ENCODE measurements at places on chromosomes 7 and 10.
A peak's percentile ranks its signal among the peaks of the same experiment; 100 is the strongest.

GRCh38 chr7:102080434-102081243, 206.0 kb upstream of the SH2B2 start:
- DNase-seq, result no peak

DNA sequence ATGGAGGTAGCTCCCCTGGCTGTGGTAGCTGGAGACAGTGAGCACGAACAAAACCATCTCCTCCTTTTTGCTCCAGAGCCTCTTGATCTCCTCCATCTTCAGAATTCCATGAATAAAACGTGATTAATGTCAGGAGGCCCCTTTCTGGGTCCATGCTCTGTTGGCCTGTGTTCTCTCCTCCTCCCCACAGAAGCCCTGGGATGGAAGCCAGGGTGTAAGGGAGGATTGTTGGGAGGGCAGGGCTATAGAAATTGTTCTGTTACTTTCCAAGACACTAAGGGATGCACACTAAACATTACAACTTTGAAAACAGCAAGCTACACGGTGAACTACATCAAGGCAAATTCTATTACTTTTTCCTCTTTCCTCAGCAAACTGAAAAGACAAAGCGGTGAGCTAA, 96.3 kb downstream of the RNF216 start:
- no peak for DNase-seq

- DNase-seq, result no peak
These were observed 91.4 kb downstream of the LRRTM3 start for GRCh38 chr10:67017218-67017617.

DNA sequence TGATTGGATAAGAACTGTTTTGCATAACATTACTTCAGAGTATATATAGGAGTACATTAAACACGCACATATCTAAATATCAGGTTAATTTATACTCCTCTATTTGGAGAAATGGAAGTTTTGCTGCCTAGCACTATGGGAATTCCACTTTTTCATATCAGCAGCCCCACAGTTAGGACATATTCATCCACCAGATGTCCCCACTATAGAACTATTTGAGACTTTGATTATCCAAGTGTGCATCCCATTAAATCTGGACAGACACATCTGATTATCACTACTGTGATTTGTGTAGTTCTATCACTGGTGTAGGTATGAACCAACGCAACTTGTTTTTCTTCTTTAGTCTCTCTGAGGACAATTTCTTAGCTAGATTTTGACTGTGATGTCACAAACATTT, 345.7 kb downstream of the THSD7A start:
- DNase-seq, result no peak

DNA sequence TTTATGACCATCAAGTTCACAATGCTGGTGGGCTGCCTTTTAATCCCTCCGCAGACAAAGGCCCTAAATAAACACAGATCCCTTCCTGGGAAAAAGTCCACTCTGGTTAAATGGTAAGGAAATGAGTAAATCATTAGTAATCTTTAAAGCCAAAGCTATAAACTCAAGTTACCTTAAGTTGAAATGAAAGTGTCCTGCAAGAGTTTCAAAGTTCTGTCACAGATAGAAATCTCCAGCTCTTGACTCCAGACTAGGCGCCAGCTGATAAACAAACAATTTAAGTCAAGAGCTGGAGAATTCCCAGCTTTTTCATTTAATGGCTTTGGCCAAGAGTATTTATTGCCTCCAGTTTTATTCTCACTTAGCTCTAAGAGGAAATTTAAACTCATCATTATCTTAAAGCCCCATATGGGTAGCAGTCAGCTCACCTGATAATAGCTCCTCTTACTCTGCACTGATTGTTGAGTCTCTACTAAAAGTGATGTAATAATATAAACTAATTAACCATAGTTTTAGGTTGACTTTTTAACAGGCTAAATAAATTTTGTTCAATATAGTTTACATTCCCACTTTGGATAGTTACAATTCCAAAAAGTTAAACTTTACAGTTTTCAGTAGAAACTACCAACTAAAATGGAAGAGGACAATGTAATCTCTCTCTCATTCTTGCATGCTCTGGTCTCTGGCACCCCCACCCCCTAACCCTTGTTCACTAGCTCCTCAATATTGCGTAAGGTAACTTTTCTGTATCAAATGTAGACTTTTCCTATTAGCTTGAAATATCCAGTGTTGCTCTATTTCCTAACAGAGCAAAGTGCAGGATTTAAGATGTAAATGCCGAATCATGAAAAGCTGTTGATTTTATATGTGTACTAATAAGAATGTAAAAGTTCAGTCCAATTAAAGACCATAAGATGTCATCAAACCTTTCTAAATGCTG, 56.1 kb downstream of the HIBADH start:
- no peak for DNase-seq

GRCh38 chr10:71346731-71347130, 27.7 kb downstream of the SLC29A3 start:
- no peak for DNase-seq

GRCh38 chr10:22927661-22928403, at the start of gene ARMC3:
Gene ARMC3, plus strand, starts transcription at chr10:22928053. Its CDS starts 3,944 bp downstream, at chr10:22931997.
- DNase-seq, result peak; percentile 95

- no peak for DNase-seq
These were observed 629.8 kb downstream of the KCNMA1 start for GRCh38 chr10:77007834-77008233.

DNA sequence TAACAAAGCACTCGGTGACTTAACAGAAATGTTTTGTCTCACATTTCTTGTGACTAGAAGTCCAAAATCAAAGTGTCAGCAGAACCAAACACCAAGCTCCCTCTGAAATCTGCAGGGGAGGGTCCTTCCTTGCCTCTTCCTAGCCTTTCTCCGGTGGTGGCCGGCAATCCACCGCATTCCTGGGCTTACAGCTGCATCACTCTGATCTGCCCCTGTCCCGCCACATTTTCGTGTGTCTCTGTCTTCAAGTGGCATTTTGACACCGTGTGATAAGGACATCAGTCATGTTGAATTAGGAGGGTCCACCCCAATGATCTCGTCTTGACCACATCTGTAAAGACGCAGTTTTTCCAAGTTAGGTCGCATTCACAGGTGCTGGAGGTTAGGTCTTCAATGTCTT, 30.5 kb upstream of the TOMM7 start:
- DNase-seq, result no peak

GRCh38 chr7:28165961-28166955, 14.3 kb downstream of the JAZF1 start:
- no peak for DNase-seq

DNA sequence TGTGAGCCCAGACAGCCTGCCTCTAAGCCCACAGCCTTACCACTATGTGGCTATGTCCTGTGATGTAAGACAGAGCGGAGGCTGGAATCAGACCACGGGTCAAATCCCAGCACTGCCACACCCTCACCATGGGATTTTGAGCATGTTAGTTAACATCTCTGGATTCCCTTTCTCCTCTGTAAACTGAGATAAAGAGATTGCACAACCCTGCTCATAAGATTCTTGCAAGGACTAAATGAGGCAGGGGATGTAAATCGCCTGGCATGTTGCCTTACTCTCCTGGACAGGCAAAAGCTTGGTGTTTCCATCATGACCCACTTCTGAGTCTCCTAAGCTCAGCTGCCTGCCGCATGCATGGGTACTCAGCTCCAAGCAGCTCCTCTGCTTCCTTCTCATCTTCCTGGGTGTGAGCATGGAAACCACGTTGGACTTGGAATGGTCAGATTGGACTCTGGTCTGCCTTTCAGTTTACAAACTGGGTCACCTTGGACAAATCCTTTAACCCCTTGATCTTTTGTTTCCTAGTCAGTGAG, 41.3 kb upstream of the MTURN start:
- DNase-seq, result no peak

DNA sequence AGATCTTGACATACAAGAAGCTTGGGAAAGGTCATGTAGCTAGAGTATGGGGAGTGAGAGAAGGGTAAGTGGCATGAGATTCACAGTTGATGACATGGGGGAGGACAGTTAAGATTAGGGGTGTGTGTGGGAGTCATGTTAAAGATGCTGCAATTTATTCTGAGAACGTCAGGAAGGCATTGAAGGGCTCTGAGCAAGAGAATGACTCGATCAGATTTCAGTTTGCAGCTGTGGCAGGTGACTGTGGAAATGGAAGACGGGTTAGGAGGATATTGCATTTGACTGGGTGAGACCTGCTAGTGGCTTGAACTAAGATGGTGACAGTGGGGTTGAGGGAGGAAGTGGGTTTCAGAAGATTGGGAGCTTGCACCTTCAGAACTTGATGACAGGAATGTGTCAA, 5.6 kb downstream of the CDC123 start:
- DNase-seq, result no peak

DNA sequence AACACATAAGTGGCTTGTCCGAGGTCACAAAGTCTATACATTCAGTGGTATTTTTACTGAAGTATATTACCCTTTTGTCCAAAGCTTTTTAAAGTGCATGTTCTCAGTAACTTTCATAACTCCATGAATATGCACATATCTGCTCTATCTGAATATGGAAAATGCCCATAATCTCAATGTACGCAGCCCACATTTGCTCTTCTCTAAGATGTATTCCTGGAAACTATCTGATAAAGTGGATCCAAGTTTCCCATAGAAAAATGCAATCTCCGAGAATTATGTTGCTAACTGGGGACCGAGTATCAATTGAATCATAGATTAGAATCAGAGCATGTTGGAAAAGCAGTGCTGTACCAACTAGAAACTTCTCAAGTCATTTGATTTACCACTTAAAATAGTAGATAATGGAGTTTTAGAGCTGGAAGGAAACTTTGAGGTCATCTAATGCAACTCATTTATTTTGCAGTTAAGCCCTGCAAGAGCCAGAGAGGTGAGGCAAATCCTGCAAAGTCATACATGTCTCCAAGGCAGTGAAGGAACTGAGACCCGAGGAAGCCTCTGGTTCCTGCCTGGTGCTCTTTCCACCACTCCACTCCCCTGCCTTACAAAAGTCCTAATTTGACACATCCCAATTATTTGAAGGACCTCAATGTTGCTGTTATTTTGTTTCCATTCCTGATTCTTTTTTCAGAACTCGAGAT, 69.4 kb downstream of the CYCS start:
- DNase-seq, result no peak

DNA sequence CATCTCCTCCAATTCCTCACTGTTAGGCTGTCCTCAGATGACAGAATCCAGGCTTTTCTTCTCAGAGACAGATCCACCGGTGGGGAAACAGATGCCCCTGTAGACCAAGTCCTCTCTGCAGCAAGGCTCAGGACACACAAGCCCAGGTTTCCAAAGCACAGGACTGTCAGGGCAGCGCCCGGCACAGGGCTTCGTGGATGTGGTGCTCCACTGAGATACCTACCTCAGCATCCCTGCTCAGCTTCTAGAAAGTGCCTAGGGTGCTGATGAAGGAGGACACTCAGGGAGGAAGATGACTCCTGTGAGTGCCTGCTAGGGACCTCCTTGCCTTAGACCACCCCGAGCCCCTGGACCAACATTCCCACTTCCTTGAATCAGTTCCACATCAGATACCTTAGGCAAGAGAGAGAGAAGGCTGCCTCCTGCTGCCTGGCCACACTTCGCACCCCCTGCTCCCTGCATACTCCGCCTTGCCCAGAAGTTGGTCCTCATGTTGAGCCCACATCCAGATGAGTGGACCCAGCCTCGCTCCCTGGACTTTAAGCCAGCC, 8.9 kb upstream of the RBP3 start:
- DNase-seq, result no peak

GRCh38 chr10:60130130-60130579, 223.8 kb upstream of the CCDC6 start:
- no peak for DNase-seq

- DNase-seq, result no peak
These were observed 178.2 kb upstream of the NAMPT start for GRCh38 chr7:106462914-106463482.

DNA sequence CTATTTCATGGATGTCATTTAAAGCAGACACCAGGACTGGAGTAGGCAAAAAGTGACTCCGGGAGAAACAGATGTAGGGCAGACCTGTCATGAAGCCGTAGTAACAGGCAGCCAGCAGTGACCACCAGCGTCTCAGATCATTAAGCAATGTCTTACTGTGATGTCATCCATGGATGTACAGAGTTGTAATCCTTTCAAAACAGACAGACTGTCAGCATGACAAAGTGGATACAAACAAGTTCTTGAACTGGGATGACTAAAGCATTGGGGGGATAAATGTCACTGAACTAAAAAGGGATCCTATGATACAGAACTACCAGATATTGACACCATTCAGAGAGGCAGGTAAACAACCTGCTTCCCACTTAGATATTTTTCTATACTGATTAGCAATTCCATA, 675.5 kb downstream of the PARD3 start:
- no peak for DNase-seq

DNA sequence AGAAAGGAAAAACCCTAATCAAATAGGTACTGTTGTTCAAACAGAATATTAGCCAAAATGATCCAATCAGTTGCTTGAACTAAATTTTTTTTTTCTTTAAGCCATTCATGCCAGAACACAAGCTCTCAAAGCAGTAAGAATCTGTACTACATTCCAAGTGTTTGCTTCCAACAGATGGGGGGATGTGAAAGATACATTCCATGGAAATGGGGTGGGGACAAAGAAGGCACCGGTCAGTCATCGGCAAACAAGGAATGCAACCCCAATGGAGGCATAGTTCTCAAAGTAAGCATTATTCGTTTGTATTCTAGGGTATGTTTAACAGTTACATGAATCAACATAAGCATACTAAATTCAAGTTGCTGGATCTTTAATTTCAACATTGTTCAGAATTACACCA, 32.5 kb downstream of the C10orf143 start:
- no peak for DNase-seq

- no peak for DNase-seq
These were observed 49.0 kb downstream of the LAMB1 start for GRCh38 chr7:107953924-107954303.

GRCh38 chr7:87507446-87507845, 32.0 kb upstream of the ABCB4 start:
- DNase-seq, result no peak

- no peak for DNase-seq
These were observed 55.9 kb upstream of the PCGF5 start for GRCh38 chr10:91164520-91165065.

DNA sequence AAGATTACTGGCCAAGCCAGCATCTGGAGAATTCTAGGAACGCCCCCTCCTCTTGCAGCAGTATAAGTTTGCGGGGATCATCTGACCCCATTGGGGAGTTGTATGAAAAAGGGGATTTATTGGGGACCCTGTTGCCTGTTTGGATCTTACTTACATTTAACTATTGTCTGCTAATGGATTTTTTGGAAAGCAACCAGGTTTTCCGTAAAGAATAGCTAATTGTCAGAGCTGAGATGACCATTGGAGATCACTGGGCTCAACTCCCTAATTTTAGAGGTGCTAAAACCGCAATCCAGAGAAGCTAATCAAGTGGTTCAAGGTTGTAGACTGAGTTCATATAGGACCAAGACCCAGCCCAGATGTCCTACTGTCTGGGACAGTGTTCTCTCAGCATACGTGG, 38.8 kb downstream of the HTRA1 start:
- DNase-seq, result no peak

- peak; percentile 56 for DNase-seq
These were observed 36.3 kb downstream of the DRGX start for GRCh38 chr10:49359349-49360270.

- no peak for DNase-seq
These were observed 742.3 kb upstream of the GALNT17 start for GRCh38 chr7:70389531-70390151.

DNA sequence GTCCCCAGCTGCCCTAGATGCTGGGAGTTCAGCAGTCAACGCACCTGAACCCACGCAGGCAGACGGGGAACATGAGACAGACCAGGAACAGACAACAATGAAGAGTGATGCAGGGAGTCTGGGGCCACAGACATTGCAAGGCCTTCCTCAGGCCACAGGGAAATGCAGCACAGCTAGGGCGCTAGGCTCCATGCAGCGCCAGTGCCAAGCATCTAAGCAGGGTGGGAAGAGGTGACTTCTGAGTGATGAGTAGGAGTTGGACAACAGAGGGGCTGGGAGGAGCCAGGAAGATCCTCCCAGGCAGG, 7.7 kb upstream of the RET start:
- DNase-seq, result no peak

GRCh38 chr7:119472408-119473038, 800.5 kb upstream of the KCND2 start:
- DNase-seq, result no peak
